Ammon's horn (tissue), 1 donor: ENCODE measurements at places on chromosomes 7 and 10.

DNA sequence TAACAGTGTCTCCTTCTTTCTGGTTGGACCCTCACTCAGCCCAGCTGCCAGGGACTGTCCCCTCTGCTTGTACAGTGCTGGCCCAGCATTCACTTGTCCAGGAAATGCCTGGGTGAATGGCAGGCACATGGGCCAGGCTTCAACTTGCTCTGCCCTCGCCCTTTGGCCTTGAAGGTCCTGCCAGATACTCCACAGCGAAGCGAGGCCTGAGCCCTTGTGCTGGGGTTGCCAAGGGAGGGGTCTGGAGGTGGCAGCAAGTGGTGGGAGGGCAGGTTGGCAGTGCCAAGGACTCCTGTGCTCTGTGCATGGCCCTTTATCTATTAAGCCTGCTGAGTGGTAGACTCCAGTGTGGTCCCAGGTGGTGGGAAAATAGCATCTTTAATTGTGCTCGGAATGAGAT lies 75.7 kb downstream of the CDH23 start:
- DNase-seq: no peak

- peak; percentile 94 for DNase-seq
Observed at GRCh38 chr7:100852048-100852872, at the start of gene SLC12A9. TSS of gene SLC12A9 (plus strand) at chr7:100852713. CDS start at chr7:100854198, 1,485 bp downstream.

DNA sequence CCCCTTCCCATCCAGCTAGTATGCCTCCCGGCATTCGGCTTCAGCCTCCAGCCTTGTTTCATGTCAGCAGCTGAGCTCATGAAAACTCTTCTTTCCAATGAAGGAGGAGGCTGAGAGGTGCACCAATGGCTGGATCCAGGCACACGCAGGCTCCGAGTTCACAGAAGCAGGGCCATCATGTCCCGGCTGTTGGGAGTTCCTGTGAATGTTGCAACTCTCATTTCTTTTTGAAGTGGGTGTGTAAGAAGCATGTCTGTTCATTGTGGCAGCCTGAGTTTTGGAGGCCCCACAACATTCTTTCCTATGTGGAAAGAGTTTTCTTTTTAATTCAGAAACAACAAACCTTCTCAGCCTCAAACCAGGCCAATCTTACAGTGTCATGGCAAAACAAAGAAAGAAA lies 89.7 kb downstream of the PTPRE start:
- DNase-seq: no peak

- DNase-seq: no peak
Observed at GRCh38 chr10:130487566-130487965, 351.4 kb downstream of the GLRX3 start.

GRCh38 chr10:65341323-65341925 lies 1584.4 kb upstream of the LRRTM3 start:
- DNase-seq: no peak

DNA sequence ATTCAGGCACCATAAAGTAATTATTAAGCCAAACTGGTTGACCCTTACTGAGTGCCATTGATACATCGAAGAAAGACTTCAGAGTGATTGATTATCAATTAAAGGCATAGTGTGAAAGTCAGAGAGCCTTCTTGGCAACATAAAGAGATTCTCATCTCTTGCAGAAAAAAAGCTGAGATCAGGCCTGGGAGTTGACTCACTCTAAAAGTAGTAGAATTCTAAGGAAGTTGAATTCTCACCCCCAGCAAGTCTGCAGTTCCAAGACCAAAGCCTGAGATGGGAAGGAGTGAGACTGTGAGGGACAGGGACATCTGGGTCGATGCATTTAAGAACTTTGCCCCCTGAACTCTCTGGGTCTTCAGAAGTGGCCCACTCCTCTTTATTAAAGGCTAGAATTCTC lies 21.6 kb upstream of the ERCC6 start:
- DNase-seq: no peak

DNA sequence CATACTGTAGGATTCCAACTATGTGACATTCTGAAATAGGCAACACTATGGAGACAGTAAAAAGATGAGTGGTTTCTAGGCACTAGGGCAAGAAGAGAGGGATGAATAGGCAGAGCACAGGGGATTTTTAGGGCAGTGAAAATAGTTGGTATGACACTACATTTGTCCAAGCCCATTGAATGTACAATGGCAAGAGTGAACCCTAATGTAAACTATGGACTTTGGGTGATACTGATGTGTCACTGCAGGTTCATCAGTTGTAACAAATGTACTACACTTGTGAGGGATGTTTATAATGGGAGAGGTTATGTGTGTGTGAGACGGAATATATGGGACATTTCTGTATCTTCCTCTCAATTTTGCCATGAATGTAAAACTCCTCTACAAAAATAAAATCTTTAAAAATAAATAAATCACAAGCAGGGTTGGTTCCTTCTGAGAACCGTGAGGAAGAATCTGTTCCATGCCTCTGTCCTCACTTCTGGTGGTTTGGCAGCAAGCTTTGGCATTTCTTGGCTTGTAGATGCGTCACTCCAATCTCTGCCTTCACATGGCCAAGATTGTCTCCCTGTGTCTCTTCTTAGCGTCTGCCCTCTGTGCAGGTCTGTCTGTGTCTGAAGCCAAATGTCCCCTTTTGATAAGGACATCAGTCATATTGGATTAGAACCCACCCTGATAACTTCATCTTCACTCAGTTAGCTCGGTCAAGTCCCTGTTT lies 83.1 kb upstream of the AGBL3 start:
- no peak for DNase-seq

DNA sequence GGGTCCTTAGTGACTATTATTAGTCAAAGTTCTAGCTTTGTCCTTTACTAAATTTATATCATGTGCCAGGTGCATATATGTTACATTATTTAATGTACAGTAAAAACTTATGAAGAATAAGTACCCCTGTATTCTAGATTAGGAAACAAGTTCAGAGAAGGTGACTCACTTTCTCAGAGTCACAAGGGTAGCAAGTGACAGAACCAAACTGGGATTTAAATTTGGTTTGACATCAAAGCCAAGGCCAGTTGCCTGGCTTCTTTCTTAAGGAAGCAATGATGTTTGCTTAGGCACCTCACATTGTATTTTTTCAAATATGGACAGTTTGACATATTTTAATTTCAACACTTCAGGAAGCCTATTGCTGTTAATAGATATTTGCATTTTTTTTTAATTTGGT lies 2.5 kb downstream of the LSM8 start:
- no peak for DNase-seq

GRCh38 chr10:131648386-131649020 lies 252.3 kb upstream of the PPP2R2D start:
- DNase-seq: no peak

GRCh38 chr10:100346351-100346764 lies 675 bp upstream of the SCD start:
- peak; percentile 86 for DNase-seq
